Stimulated activated CD4-positive, alpha-beta T cell treated with anti-CD3 and anti-CD28 coated beads, Interleukin-4, amount 100 ng/mL, for 4 hours (primary cell): ENCODE measurements at places on chromosomes 16 and 17.

GRCh38 chr16:73878611-73879010, 418.0 kb upstream of the PSMD7 start:
- no peak for DNase-seq

GRCh38 chr16:11658896-11659708, 9.2 kb upstream of the SNN start:
- no peak for DNase-seq

DNA sequence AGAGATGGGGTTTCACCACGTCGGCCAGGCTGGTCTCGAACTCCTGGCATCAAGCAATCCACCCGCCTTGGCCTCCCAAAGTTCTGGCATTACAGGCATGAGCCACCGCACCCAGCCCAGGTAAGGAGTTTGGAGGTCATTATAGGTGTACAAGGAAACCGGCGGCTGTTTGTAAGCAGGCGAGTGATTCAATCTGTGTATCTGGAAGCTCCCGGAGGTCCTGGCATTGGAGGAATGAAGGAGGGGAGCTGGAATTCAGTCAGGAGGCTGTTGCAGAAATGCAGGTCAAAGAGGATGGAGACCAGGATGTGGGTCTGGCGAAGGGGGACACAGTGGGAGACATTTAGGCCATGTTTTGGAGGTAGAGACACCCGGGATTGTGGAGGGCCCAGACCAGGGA, 18.8 kb downstream of the CDC42EP4 start:
- no peak for DNase-seq

DNA sequence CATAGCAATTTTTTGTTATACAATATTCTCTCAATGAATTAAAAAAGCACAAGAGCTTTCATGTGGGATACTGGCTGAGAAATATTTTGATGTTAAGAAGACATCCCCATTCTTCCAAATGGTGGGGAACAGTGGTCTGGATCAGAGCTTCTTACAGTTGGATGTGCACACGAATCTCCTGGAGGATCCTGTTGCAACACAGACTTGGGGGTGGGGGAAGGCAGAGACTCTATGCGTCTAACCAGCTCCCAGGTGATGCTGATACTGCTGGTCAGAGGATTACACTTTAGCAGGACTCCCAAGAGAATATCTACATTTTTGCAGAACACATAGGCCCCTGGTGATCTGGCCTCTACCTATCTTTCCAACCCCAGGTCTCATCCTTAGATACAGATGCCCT, 108.3 kb downstream of the SPACA3 start:
- DNase-seq, result no peak

- no peak for DNase-seq
These were observed 5.5 kb downstream of the TANGO6 start for GRCh38 chr16:68848786-68849185.

- DNase-seq, result peak; percentile 53
These were observed 53.0 kb downstream of the N4BP1 start for GRCh38 chr16:48556913-48557351.

- DNase-seq, result no peak
These were observed 118.4 kb upstream of the CDC42EP4 start for GRCh38 chr17:73430165-73430680.

GRCh38 chr17:1766382-1767135, 4.7 kb downstream of the SERPINF1 start:
- no peak for DNase-seq

DNA sequence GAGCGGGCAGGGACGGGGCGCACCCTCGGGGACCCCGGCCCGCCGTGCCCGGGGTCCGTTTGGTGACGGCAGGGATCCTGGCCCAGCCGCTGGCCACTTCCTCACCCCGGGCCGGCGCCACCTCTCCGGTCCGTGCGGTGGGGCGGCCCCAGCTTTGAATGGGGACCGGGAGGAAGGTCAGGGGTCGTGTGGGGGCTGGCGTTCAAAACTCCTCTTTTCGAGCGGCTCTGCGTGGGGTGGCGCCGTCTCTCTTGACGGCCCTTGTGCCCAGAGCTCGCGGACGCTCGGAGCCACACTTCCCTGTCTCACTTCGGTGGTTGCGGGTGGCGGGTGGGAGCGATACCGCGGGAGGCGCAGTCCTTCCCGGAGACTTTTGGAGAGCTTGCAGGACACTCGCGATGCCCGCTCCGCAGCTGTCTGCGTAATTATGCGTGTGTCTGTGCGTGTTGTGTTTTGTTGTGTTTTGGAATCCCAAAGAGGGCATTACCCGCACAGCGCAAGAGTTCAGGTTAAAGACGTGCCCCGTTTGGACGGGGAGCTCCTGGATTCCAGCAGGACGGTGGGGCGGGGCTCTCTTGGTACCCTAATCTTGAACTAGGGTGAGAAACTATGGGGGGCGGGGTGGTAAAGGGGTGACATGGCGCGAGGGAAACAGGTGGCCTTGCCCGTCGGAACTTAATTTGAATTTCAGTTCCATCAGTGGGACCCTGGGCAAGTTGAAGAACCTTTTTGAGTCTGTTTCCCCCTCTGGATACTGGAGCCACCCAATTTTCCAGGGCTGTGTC, 637 bp downstream of the PLCG2 start:
- no peak for DNase-seq

DNA sequence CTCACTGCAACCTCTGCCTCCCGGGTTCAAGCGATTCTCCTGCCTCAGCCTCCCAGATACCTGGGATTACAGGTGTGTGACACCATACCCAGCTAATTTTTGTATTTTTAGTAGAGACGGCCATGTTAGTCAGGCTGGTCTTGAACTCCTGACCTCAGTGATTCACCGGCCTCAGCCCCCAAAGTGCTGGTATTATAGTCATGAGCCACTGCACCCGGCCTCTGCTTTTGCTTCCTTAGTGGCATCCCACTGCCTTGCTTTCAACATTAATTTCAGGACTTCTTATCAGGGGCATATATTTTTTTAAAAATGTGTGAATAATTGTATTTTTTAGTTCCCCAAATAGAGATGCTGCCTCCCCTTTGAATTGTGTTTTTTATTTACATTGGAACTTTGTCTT, 98.8 kb downstream of the SYCE1L start:
- DNase-seq, result no peak

- no peak for DNase-seq
These were observed 29.4 kb upstream of the SLC13A2 start for GRCh38 chr17:28443901-28444638.

- no peak for DNase-seq
These were observed 68.5 kb upstream of the ATP2A3 start for GRCh38 chr17:4032738-4033137.

GRCh38 chr17:30244853-30245385, 9.4 kb upstream of the SLC6A4 start:
- DNase-seq, result no peak

- DNase-seq, result no peak
These were observed 19.6 kb downstream of the OR1D5 start for GRCh38 chr17:3043737-3044365.

- DNase-seq, result peak; percentile 56
These were observed at the start of gene CHRNE for GRCh38 chr17:4903051-4903818. Gene CHRNE (minus strand): TSS chr17:4903098. CDS start chr17:4903063, 35 bp downstream.

- DNase-seq, result peak; percentile 18
These were observed 526 bp downstream of the ZZEF1 start for GRCh38 chr17:4142107-4142900.

DNA sequence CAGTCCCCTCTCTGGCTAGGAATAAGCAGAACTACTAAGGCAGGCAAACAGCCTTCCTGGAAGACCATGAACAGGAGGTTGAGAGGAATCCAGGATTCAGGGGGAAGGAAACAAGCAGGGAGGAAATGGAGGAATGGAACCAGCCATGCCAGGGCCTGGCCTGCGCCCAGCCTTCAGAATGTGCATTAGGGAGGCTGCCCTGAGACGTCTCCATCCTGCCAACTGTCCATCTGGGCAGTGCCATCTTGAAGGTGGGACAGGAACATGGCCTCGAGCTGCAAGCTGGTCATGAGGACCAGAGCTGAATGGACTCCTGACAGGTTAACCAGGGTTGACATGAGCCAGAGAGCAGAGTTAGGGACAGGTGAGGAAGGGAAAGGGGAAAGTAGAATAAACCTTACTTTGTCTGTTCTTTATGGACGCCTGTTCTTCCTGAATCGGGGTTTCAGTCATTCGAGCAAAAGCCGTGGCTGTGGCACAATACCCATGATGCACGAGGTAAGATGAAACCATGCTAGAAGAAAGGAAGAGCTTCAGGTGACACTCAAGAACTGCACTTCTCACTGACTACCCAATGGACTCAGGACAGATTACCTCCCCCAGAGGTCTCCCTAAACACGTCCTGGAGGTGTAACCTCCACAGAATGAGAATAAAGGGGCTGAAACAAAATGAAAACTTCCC, 12.1 kb upstream of the GFOD2 start:
- no peak for DNase-seq

DNA sequence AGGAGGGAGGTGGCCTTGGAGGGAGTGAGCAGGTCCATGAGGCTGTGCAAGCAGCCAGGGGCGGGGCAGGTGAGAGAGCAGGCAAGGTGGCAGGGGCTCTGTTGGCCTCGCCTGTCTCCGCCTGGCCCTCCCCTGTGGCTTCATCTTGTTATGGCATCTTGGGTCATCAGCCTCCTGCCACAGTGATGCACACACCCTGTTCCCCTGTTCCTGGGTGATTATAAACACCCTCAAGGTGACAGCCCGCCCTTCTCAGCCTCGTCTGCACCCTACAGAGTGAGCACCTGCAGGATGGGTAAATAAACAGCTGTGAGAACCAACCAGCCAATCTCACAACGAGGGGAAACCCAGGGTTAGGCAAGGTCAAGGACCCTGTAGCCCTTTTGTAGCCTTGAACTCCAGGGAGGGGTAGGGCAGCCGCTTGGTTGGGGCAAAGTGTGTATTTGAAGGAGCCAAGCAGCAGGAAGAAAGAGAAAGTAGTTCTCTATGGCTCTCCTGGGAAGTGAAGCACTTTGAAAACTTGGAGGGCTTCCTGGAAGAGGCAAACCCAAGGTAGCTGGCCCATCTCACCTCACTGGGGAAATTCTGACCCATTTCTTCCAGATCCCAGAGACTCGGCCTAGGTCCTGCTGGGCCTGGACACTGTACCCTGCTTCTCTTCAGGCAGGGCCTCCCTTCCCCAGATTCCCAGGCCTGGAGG, 60.6 kb downstream of the NT5M start:
- no peak for DNase-seq

DNA sequence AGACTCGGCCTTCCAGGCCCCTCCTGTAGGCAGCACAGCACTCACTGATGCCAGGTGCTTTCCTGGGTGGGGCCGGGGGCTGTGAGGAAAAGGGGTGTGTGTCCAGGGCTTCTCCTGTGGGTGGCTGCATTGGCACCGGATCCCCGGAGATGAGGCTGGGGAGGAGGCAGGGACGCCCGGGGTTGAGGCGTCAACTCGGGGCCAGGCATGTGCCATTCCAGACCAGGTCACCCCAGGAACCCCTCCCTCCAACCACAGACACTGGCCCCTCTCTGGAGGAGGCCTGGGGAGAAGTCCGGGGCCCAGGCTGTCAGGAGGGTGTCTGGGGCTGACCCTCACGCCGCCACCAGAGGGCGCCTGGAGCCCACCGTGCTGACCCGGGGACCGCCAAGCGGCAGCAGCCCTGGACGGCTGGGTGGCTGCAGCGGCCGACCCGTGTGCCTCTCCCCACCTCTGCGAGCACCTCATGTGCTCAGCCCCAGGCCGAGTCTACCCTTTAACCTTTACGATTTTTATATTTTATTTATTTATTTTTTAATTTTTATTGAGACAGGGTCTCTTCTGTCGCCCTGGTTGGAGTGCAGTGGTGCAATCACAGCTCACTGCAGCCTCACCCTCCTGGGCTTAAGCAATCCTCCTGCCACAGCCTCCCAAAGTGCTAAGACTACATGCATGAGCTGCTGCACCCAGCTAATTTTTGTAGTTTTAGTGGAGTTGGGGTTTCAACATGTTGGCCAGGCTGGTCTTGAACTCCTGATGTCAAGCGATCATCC, 3.2 kb upstream of the METRN start:
- DNase-seq, result peak; percentile 81

DNA sequence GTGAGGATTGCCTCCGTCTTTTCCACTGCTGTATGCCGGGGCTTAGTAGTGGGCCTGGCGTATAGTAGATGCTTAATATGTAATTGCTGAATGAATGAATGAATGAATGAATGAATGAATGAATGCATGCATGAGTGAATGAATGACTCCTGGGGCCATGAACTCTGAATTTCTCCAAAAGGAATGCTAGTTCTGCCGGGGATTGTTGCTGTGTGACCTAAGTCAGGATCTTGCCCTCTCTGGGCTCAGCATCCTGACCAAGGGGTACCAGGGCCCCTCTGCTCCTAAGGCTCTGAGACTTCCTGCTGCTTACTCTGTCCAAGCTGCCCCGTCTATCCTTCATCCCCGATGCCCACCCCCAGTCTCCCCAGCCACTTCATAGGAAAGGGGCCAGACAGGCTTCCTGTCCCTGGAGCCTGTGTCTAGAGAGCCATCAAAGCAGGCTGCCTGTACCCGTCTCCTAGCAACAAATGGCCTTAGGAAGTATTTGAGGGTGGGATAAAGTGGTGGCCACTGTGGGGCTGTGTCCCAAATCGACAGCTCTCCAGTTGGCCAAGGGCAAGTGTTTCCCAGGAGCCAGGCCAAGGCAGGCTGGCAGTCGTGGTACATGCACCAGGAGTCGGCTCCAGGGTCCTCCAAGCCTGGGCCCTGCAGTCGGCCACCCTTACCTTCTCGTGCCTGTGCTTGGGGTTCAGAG, 11.6 kb upstream of the MPRIP start:
- DNase-seq, result no peak

- DNase-seq, result no peak
These were observed 18.7 kb downstream of the RAB40B start for GRCh38 chr17:82679586-82680465.

DNA sequence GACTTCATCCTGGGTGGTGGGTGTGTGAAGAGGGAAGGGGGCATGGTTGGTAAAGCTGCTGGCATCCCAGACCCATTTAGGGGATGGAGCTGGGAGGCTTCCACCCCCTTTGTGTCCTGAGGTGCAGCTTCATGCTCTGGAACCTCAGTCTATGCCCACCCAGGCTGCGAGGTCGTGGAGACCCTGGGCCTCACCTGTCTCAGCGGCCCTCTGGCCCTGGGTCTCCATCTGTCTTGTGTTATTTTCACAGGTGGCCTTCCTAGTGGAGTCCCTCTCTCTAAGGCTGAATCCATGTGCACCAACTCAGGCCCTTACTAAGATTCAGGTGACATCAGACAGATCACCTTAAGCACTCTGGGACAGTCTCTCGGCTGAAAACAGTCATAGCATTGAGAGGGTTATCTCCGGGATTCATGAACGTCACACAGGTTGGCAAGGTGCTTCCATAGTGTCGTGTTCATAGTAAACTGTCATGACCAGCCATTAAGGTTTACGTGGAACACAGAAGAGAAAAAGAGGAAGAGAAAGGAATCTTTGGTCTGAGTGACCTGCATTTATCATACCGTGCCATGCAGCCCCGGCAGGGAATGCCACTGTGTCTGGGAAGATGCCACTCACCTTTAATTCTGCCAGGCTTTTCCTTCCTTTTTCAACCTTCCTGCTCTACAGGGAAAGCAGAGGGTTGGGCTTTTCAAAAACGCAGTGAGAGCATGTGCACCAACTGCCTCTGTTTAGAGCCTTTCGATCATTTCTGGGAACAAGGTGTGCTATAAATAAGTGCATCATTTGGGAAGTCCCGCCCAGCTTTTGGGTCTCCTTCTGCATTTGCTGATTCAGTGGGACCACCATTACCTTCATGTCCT, 4.5 kb upstream of the FOXL1 start:
- no peak for DNase-seq

- no peak for DNase-seq
These were observed 6.8 kb downstream of the UNKL start for GRCh38 chr16:1407753-1408152.

- DNase-seq, result no peak
These were observed 6.1 kb downstream of the SEC14L1 start for GRCh38 chr17:77146882-77147281.
